AG04449 (cell line): ENCODE measurements at places on chromosomes 2 and 18.

DNA sequence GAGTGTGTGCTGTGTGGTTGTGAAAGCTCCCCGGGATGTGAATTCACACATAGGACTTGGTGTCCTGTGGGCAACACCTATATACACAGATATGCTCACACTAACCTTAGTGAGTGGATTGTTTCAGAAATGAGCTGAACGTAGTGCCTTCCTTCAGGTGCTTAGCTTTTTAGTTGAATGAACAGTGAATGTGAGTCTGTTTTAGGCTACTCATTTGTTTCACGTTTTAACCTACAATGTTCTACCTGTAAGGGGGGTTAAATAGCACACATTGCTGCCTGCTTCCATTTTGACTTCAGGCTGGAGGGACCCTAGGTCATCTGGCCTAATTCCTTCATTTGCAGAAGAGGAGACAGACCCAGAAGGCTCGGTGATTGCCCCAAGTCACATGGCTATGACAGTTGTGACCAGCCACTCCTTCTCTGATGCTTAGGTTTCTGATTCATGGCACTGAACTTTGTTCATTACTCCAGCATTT, 1.0 kb downstream of the PLEK start:
- no peak for DNase-seq

GRCh38 chr2:42168459-42169099, 574 bp upstream of the EML4 start:
- DNase-seq = no peak

DNA sequence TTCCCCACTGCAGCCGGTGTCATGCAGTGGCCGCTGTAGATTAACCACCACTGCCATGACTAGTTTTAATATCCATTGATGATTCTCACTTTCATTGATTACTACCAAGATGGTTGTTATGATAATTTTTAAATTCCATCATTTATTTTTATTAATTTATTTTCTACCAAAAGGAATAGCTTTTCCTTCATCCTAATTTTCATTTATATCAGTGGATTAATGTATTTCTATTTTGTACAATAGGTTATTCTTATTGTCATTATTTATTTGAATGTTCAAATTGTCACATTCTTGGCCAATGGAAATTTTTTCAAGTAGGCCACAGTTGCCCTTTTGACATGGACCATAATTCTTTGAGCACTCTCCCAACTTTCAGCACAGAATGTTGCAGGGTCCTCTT, 374.9 kb upstream of the VWC2L start:
- no peak for DNase-seq

DNA sequence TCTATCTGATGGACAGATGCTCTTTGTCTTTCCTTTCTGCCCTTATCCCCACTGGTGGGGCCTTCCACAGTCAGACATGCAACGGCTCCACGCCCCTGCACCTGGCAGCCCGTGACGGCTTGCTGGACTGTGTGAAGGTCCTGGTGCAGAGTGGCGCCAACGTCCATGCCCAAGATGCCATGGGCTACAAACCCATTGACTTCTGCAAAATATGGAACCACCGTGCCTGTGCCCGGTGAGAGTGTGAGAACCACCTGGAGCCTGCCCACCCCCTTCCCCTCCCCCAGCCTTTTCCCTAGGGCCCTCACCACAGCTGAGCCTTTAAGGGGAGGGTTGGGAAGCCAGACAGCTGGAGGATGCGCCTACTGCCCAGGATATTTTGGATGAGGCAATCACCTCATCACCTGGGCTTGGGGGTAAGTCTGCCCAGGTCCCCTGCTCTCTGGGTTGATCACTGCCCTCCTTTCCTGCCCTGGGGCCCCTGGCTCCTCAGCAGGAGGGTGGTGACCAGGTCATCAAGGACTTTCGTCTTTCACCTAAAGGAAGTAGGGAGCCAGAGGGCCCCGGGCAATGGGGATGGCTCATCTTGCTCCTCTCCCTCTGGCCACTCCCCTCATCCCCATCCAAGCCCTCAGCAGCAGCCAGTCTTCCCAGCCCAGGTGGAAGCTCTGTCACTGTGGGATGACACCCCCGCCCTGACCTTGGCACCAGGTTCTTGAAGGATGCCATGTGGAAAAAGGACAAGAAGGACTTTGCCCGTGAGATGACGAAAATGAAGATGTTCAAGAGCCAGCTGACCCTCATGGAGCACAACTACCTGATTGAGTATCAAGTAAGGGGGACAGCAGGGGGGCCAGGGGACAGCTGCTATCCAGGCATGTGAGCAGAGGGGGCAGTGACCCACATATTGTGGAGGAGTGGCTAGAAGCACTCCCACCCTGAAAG, 3.7 kb downstream of the ANKRD53 start:
- no peak for DNase-seq

DNA sequence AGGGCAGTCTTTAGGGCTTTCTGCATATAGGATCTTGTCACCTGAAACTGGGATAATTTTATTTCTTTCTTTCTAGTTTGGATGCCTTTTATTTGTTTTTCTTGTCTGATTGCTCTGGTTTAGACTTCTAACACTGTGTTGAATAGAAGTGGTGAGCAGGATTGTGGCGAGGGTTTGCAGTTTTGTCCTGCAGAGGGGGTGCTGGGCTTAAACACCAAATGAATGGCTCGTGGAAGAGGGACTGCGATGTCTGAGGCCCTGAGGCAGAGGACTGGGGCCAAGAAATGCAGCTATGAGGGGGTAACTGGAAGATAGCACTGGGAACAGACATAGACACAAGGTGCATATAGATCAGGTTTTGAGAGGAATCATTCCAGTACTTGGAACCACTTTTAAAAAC, 20.5 kb downstream of the UBE2F start:
- no peak for DNase-seq

DNA sequence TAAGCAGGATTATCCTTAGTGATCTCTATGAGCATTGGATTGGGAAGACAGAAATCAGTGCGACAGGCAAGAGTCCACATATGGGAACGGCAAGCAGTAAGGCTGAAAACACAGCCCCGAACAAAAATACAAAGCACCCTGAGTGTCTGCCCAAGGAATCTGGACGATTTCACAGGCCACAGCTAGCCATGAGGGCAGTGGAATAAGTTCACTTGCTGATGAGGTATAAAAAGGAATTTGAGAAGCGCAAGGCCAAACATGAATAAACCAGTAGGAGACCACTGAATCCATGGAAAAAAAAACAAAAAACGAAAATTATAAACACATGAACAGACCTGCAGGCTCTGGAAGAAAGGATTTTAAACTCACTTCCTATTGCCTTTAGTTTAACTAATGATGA, 24.3 kb downstream of the WDSUB1 start:
- no peak for DNase-seq

- no peak for DNase-seq
Observed at GRCh38 chr2:179691235-179691634, 170.2 kb downstream of the ZNF385B start.

DNA sequence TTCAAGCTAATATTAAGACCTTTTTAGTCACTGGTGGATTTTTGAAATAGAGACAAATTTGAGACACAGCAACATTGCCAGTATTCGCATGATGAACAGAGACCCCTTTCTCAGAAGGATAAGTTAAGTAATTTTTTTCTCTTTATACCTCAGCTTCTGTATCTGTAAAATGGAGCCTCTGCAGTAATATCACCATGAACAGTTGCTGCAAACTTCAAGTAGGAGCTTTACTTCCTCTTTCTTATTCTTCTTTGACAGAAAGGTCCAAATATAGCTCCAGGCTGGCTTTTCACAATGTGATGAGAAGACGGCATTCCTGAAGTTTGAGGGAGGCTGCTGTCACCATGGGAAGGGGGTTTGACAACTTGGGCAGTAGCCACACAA, 158.7 kb downstream of the TDRD15 start:
- no peak for DNase-seq

DNA sequence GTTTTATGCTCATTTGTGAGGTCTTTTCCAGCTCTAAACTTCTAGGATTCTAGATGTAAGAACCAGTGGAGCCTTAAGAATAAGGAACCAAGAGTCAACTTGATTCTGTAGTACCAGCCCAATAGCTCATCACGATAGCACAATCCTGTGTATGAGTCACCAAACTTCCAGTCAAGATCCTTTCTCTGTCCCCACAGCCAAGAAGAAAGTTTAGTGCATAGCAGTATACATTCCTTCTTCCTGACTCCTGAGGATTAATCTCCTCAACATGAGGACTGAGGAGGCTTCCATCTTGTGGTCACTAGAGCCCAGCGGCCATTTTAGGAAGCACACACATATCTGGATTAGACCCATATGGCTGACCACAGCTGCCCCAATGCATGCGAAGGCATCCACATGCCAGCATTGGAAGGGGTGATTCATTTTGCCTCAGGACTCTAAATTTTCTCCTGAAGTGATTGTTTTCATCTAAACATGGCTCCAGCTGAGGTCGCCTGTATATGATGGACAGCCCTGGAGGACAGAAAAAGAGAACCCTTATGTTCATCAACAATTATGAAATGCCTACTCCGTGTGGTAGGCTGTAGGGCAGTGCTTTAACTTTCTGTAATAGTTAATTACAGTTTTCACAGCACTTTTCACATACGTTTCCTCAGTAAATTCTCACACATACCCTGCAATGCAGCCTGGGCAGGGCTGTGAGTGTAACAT, 53.5 kb downstream of the RASGRP3 start:
- DNase-seq = peak; percentile 95

DNA sequence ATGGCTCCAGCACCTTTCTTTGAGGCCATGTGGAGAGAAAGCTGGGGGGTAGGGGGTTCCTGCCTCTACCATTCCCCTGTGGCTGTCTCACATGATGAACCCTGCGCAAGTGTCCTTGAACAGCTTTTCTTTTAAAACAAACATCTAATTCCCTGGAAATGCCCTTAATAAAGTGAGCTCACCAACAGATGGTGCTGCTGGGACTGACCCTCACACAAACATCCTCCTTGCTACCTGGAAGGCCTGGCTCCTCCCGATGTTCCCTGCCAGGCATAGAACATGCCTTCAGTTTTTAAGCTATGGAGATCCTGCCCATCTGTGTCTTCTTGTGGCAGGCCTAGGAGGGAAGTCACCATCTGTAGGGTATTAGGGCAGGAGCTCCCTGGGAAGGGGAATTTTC, 60.7 kb upstream of the GATA6 start:
- no peak for DNase-seq

DNA sequence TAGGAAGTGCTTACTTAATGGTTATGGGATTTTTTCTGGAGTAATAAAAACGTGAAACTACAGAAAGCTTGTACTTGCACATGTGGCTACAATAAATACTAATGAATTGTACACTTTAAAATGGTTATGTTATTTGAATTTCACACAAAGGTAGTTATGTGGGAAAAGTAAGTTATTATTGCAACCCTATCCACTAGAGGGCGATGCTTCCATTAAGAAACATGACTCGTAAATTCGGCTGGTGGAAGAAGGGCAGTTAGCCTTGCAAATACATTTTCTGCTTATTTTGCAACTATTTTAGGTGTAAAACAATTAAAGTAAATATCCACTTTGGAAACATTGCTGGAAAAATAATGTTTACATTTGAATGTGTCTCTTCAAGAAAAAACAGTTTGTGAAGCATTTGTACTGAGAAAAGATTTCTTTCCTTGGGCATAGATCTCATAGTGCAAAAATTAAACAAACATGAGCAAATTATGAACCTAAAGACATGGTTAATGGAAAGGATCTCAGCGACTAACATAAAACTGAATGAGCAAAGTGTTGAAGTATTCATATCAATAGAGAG, 68.1 kb upstream of the CSRNP3 start:
- DNase-seq = peak; percentile 29

DNA sequence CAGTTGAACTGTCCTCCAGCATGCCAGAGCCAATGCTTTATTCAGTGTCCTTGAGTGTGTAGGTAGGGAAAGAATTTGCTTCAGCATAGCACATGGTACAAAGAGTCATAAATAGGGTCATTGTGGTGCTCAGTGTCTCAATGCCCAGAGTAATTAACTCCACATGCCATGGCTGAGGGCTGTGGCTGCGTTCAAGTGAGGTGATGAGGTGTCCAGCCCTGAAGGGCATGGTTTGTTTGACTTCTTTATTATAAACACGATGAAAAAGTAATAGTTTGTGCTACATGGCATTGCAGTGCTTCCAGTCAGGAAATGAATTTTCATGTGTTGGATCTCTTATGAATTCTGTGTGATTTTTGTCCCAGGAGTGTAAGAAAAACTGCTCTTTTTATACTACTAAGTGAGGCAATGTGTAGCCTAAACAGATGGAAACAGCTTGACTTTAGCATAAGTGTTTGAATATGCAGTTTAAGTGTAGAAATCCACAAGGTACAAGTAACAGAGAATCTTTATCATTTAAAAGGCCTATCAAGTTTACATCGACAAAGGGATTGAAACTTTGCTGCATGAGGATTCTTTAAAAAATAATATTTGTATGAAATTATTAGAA, 507.9 kb upstream of the CDH2 start:
- DNase-seq = no peak

DNA sequence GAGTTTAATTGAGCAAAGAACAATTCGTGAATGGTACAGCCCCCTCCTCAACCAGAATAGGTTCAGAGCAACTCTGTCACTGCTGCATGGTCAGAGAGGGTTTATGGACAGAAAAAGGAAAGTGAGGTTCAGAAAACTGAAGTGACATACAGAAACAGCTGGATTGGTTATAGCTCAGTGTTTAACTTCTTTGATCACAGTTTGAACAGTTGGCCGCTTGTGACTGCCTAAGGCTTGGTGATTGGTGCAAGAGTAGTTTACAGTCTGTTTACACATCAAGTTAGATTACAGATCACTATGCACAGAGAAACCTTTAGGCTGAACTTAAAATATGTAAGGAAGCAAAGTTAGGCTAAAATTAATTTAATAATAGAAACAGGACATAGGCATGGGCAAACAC, 459.2 kb downstream of the KCNJ3 start:
- no peak for DNase-seq

- DNase-seq = no peak
Observed at GRCh38 chr2:128293870-128294455, 24.7 kb downstream of the HS6ST1 start.

DNA sequence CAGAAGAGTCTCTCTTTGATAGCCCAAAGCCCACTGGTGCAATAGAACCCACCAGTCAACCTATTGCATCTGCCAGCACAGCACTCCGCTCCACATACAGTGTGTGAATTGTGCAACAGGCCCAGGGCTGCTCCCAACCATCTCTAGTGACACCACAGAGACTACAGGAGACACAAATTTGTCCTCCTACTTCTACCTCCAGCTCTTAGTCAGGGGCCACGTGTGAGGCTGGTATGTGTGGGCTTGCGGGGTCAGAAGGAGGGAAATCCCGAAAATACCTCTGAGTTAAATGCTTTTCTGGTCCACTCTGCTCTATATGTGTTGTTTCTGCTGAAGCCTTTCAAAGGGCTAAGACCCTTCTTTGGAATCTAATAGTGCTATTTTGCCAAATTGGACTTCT, 18.0 kb downstream of the DGUOK start:
- DNase-seq = no peak

DNA sequence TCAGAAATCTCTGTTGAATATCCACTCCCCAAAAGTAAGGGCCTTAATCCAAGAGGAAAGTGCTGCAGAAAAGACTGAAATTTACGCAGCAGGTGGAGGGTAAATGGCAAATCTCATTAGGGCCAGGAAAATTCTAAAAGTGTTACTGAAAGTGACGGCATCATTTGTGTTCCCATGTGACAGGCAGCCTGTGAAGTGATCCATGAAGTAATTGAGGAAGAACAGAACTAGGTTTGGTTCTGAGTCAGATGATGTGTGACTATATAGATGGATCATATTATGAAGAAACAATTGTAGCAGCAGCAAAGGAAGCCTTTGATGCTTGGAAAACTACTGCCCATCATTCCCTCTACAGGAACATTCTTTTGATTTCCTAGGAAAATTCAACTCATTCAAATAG, 401.2 kb downstream of the TGIF1 start:
- no peak for DNase-seq
